ENCODE measurements at places on chromosomes 12 and 14.

GRCh38 chr14:88181072-88181471 is 142.0 kb downstream of the KCNK10 start:
- DNase-seq = no peak

- no peak for DNase-seq
These were observed 11.5 kb downstream of the COL2A1 start for GRCh38 chr12:47992776-47993175.

GRCh38 chr12:43062201-43062895 is 472.8 kb upstream of the PRICKLE1 start:
- DNase-seq = no peak

DNA sequence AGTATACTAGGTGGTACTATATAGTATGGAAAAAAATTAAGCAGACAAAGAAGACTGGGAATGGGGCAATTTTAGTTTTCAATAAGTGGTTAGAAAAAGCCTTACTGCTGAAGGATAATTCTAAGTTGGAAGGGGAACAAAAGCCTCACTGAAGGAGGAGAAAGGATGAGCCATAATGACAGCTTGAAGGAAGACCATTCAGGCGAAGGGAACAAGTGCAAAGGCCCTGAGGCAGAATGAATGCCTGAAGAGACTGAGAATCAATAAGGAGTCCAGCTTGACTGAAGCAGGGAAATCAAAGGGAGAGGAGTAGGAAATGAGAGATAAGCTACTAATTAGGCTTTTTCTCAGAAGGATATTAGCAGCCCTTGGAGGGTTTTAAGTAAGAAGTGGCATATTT is 28.5 kb downstream of the PPP1R13B start:
- DNase-seq = no peak

DNA sequence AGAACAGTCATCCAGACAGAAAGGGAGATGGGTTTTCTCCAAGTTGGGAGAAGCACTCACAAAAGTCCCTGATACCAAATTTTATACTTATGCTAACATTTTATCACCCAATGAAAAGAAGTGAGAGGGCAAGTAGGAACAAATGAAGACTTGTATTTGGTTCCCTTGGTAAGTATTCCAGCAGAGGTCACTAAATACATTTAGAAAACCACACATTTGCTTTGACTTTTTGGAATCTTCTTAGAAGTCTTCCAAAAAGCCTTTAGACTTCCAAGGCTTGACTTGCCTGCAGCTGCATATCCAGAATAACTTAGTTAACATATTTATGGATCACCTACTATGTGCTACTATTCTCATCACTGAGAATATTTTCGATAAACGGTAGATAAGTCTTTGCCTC is 3.1 kb upstream of the GYS2 start:
- DNase-seq = no peak

DNA sequence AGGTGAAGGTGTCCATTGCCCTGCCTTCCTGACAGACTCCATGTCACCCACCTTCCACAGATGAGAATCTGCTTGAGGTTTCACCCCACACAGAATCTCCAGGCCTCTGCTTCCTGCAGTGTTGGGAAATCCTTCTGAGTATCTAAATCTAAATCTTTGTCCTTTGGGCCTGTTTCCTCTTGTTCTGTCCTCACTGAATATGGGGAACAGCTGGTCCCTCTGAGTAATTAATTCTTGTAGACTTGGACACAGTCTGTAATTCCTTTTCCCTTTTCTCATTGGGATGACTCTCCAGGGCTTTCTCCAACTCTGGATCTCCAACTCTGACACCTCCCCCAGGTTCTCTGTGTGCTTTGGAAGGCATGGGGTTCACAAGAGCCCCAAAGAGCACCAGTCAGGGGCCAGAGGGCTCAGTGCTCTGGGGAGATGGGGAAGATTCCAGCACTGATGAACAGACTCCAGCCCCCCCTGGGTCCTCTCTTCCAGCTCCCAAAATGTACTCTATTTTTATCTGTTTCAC is 2.3 kb upstream of the ACVRL1 start:
- peak; percentile 8 for DNase-seq

GRCh38 chr14:68492381-68493151 is 300.3 kb downstream of the ZFP36L1 start:
- no peak for DNase-seq

DNA sequence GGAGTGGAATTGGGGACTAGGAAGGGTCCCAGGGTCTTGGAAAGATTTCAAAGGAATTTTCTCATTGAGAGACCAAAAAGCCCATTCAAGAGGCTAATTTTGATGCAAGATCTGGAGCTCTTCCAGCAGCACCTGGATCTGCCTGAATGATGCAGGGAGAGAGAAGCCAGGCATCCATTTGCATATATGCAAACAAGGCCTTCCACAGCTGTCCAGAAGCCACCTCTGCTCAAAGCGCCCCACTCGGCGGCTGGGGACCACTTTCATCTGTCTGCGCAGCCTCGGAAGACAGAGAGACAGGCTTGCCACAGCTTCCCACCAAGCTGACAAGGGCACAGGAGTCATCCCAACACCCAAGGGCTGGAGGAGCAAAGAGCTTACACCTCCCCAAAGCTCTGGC is 295.6 kb downstream of the DPF3 start:
- DNase-seq = no peak

- no peak for DNase-seq
These were observed 172.2 kb downstream of the CACNA1C start for GRCh38 chr12:2224961-2225360.

- DNase-seq = peak; percentile 79
These were observed 614 bp upstream of the ARF6 start for GRCh38 chr14:49892301-49892635.

- no peak for DNase-seq
These were observed 42.8 kb upstream of the CRADD start for GRCh38 chr12:93634416-93634815.

GRCh38 chr14:55702511-55702910 is 122.5 kb downstream of the KTN1 start:
- DNase-seq = no peak
